ENCODE measurements at places on chromosomes 2 and 18.

DNA sequence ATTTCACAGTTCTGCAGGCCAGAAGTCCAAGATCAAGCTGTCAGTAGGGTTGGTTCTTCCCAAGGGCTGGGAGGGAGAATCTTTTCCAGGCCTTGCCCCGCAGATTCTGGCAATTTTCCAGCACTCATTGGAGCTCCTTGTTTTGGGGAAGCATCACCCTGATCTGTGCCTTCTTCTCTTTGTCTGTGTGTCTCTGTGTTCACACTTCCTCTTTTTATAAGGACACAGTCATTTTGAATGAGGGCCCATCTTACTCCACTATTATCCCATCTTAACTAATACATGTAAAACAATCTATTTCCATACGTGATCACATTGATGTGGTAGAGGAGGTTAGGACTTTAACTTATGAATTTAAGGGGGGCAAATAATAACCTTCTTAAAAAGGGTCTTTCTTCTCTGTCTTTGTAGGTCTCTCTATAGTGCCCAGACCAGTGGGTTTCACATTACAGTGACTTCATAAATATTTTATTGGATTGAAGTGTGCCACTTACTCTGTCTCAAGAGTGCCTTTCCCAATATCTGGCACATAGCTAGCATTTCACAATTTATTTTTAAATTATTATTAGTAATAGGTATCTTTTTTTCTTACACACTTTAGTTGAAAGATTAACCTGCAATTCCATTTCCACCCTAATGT lies 68.9 kb upstream of the CBLN2 start:
- no peak for DNase-seq

GRCh38 chr18:43869451-43870008 lies 592.2 kb upstream of the SYT4 start:
- DNase-seq: no peak

GRCh38 chr2:236847538-236848263 lies 238.0 kb upstream of the COPS8 start:
- DNase-seq: peak; percentile 89

DNA sequence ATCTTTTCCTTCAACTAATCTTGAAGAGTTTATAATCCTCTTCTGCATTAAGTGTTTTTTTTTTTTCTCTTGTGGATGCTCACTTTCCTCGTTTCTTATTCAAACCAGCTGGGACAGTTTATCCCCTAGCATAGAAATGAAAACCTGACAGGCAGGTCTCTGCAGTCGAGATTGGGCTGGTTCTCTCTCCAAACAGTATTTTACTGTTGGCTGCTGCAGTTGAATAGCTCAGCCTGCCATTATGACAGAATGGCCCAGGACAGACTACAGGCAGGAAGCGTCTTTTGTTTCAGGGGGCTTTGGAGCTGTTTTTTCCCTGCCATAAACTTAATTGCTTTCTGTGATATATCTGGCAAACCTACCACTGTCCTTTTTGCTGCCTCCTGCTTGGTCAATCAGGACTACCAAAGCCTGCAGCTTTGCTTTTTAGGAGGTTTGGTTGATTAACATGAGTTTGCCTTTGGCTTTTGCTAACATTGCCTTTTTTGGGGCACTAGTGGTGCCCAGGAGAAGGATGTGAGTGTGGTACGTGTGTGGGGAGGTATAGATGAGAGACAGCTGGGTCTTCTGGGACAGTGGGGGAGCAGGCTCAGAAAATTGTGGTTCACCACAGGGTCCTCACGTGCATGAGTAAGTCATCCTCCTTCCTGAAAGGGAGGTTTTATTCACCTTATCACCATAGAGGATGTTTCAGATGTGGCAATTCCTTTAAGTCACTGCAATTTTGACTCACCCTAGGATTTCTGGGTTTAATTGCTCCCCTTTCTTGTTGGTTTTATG lies 128.7 kb downstream of the LYPD6B start:
- DNase-seq: no peak

DNA sequence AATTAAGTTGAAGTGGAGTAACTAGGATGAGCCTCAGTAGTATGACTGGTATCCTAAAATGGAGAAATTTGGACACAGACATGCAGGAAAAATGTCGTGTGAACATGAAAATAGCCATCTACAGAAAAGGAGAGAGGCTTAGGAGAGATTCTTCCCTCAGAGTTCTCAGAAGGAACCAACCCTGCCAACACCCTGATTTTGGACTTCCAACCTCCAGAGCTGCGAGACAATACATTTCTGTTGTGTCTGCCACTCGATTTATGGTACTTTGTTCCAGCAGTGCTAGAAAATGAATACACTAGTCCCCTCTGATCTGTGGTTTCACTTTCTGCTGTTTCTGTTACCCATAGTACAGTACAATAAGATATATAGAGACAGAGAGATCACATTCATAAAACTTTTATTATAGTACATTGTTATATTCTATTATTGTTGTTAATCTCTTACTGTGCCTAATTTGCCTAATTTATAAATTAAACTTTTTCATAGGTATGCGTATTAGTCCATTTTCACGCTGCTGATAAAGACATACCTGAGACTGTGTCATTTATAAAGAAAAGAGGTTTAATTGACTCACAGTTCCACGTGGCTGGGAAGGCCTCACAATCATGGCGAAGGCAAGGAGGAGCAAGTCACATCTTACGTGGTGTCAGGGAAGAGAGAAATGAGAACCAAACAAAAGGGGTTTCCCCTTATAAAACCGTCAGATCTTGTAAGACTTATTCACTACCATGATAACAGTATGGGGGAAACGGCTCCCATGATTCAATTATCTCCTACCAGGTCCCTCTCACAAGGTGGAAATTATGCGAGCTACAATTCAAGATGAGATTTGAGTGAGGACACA lies 41.3 kb downstream of the PLEKHA3 start:
- DNase-seq: no peak

DNA sequence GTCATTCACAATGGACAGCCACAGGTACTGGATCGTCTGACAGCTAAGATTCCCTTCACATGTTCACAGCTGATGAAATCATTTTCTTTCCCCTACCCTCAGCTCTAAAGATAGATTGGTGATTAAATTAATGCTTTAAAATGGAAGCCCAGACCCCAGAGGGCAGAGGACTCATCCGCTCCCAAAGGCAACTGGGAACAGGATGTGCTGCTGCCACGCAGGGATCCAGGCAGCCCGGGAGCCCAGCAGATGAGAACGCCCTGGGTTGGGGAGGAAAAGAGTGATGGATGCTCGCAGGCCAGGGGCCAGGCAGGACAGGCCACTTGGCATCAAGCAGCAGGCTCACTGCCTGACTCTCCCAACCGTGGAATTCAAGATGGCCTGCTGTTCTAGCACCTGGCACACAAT lies 41.3 kb downstream of the HDHD2 start:
- no peak for DNase-seq

- DNase-seq: no peak
Measured at GRCh38 chr2:217263756-217264155, 403.9 kb upstream of the TNP1 start.

GRCh38 chr18:47163241-47163640 lies 12.9 kb downstream of the IER3IP1 start:
- no peak for DNase-seq

GRCh38 chr2:209591021-209591420 lies 167.2 kb downstream of the MAP2 start:
- DNase-seq: no peak

DNA sequence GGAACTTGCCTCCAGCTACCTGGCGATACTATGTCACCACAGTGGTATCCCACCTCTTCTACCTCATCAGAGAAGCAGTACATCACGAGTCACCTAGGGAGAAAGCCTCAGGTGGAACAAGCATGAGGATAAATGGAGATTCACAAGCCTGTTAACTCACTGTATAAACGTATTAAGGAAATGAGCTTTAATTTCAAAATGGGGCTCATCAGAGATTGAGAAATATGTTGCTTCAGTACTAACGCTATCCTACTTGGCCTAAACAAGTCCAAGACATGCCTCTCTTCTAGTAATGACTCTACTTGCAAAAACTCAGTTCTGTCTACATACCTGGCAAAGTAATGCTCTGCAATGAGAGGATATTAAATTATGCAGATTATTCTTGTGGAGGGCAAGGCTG lies 4.3 kb downstream of the SLC39A6 start:
- DNase-seq: no peak

DNA sequence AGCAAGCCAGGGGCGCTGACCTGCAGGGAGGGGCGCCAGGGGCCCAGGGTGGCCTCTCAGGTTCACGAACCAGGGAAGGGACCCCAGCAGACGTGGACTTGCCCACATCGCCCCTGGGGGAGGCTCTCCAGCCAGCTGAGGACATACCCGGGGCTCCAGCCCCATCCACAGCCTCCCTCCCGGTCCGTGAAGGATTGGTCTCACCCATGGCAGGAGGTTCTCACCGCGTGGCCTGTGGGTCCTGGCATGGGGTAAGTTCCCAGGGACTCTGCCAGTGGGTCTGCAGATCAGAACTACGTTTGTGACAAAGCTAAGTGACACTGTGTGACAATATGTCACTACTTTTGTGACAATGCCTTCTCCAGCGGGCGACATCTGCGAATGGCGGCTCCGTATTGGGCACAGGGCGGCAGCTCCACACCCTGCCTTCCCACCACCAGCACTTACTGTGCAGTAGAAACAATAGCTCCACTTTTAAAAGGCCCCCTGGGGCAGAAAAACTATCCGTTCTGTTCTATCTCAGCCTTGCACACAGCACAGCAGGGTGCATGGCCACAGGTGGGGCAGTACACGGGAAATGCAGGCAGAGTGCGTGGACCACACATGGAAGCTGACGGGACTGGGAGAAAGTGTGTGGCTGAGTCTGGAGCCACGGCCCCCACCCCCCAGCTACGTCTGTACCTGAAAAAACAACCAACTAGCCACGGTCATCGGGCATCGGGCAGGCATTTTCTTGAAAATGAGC lies 65.2 kb upstream of the CTDP1 start:
- no peak for DNase-seq

GRCh38 chr2:121098556-121098955 lies 186.4 kb downstream of the TFCP2L1 start:
- DNase-seq: no peak

- no peak for DNase-seq
Measured at GRCh38 chr2:33488178-33488690, 11.8 kb downstream of the RASGRP3 start.

DNA sequence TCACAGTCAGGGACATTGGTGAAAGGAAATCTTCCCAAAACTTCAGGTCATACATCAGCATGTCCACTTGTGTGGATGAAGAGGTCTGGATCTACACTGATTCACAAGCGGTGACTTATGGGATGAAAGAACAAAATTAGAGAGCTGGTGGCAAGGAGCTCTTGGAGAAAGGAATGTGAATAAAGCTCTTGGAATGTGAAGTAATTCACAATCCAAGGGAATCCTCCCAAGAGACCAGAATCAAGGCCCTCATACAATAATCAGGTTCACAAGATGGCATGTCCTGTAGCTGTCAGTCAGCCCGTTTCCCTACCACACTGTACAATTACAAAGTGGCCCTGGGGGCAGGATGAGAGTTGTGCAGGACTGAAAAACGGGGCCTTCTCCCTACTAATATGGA lies 96.2 kb downstream of the MRPS9 start:
- DNase-seq: no peak

- no peak for DNase-seq
Measured at GRCh38 chr2:78506301-78506700, 519.2 kb upstream of the REG3G start.

- DNase-seq: no peak
Measured at GRCh38 chr18:58753976-58754375, 82.7 kb downstream of the MALT1 start.

GRCh38 chr2:114488841-114489530 lies 46.5 kb downstream of the DPP10 start:
- DNase-seq: no peak

- DNase-seq: no peak
Measured at GRCh38 chr2:217820091-217820819, 182.5 kb downstream of the TNS1 start.

DNA sequence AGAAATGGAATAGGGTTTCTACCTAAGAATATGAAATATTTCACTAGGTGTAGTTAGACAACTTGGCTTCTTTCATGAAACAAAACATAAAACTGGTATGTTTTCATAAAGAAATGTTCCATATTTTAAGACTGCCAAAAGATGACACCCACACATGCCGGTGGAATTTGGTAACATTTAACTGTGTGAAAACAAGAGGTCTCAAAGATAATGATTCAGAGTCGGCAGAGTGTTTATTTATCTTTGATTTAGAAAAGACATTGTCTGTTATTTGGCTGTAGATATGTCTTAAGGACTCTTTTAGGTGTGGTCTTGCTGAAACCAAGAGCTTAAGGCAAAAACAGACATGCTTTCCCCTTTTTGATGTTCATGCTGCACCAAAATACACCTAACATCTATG lies 63.5 kb upstream of the FN1 start:
- DNase-seq: no peak

GRCh38 chr2:239590276-239590675 lies 189.5 kb upstream of the HDAC4 start:
- DNase-seq: no peak

DNA sequence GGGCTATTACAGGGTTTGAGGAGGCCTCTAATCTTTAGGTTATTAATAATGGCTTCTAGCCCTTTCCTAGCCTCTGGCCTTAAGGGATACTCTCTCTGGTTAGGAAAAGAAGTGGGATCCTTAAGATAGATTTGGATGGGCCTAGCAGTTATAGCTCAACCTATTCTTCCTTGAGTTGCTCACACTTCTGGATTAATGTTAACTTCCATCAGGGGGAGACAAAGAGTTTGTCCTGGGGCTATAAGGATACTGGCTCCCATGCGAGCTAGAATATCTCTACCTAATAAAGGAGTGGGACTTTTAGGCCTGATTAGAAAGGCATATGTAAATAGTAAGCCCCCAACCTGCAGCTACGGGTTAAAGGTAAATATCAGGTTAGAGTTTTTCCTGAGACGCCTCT lies 14.3 kb upstream of the PTH2R start:
- DNase-seq: no peak

DNA sequence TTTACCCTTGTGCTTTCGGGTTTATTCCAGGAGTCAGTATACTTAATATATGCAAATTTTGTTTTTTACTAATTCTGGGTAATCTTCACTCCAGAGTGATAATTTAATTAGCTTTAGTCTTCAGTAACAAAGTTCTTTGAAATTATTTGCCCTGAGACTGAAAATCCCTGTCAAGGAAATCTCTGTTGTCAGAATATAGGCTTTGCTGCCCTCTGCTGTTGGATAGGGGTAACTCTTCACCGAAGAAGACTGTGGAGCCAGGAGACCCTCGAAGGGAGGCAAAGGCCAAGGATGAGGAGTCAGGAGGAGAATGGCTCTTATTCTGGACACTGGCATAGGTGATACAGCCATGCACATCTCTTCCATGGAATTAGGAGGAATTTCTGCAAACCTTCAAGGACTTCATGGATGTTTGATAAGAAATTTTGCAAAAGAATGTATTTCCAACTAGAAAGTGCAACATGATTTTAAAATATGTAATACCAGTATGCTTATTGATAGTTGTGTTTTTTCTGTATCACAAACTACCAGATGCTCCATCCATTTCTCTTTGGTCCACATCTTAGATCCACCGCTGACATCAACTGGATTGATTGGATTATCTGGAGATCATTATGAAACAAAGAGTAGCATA lies 182.3 kb downstream of the RDH14 start:
- no peak for DNase-seq

DNA sequence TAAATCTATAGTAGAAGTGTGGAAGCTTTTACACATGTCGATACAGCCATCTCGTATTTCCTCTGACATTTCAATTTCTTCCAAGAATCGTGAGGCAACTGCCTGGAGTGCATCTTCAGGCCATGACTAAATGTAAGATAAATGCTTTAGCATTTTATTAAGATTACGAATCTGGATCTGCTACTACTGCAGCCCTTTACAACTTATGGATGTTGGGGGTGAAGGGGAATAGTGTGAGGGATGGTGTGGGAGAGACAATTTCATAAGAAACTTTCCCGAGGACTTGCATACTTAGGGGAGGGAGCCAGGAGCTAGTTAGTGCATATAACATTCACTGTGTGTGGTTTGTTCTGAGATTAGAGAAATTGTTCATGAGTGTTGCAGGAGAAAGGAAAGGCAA lies 204.8 kb downstream of the SLC39A10 start:
- no peak for DNase-seq

Data from iPS DF 19.7 (cell line).